Mesangial cell (primary cell): ENCODE measurements at places on chromosomes 5 and 9. TPM values are rescaled to one million over a fixed set of nuclear protein-coding genes. Genes with fewer than 3 reads are reported as not detected.

Gene IRX2
- 0.33 and 4.6 TPM in 2 replicates for total RNA-seq

Gene TAL2
- 0.13 TPM in 1 of 2 replicates, not detected in the other for total RNA-seq

Gene SLC27A6
- under 0.01 and 0.63 TPM in 2 replicates for total RNA-seq

Gene GLRA1
- not detected in 2 replicates for total RNA-seq

Gene BTNL9
- not detected in 2 replicates for total RNA-seq

Gene LHX6
- total RNA-seq, result under 0.01 and 0.13 TPM in 2 replicates

Gene BRINP1
- 0.51 TPM in 1 of 2 replicates, not detected in the other for total RNA-seq

Gene LCN2
- total RNA-seq, result 1.9 TPM in 1 of 2 replicates, not detected in the other

Gene HTR1A
- total RNA-seq, result not detected in 2 replicates

Gene ANAPC2
- total RNA-seq, result 19.6 and 22.9 TPM in 2 replicates

Gene CYLC2
- total RNA-seq, result not detected in 2 replicates

Gene ANGPTL2
- 0.98 and 3.7 TPM in 2 replicates for total RNA-seq

Gene OR1J2
- total RNA-seq, result not detected in 2 replicates

Gene CATSPER3
- 0.13 and 0.16 TPM in 2 replicates for total RNA-seq

Gene MARCOL
- total RNA-seq, result not detected in 2 replicates

Gene PCDHA11
- 0.16 TPM in 1 of 2 replicates, not detected in the other for total RNA-seq

Gene FGF1
- 0.25 and 2.6 TPM in 2 replicates for total RNA-seq

Gene RAPGEF6
- total RNA-seq, result 5.5 and 6.8 TPM in 2 replicates

Gene SLCO6A1
- not detected in 2 replicates for total RNA-seq

Gene MELK
- 8.2 and 70.7 TPM in 2 replicates for total RNA-seq

Gene NME5
- 1.5 and 2.3 TPM in 2 replicates for total RNA-seq

Gene RGS14
- 12.2 and 24.7 TPM in 2 replicates for total RNA-seq

Gene HRH2
- total RNA-seq, result 0.13 TPM in 1 of 2 replicates, not detected in the other

Gene DOCK2
- total RNA-seq, result 3.0 and 18.3 TPM in 2 replicates

Gene BHMT
- 1.1 and 5.8 TPM in 2 replicates for total RNA-seq

Gene HSD17B3
- total RNA-seq, result 0.25 TPM in 1 of 2 replicates, not detected in the other

Gene IL33
- not detected in 2 replicates for total RNA-seq

Gene PCDH1
- total RNA-seq, result 0.76 and 1.1 TPM in 2 replicates

Gene ICE1
- 14.8 and 17.2 TPM in 2 replicates for total RNA-seq
